ENCODE measurements at places on chromosomes 2 and 18.

GRCh38 chr2:191860760-191861466 lies 14.0 kb upstream of the CAVIN2 start:
- no peak for DNase-seq

GRCh38 chr2:208648368-208648767 lies 241.8 kb downstream of the PTH2R start:
- no peak for DNase-seq

DNA sequence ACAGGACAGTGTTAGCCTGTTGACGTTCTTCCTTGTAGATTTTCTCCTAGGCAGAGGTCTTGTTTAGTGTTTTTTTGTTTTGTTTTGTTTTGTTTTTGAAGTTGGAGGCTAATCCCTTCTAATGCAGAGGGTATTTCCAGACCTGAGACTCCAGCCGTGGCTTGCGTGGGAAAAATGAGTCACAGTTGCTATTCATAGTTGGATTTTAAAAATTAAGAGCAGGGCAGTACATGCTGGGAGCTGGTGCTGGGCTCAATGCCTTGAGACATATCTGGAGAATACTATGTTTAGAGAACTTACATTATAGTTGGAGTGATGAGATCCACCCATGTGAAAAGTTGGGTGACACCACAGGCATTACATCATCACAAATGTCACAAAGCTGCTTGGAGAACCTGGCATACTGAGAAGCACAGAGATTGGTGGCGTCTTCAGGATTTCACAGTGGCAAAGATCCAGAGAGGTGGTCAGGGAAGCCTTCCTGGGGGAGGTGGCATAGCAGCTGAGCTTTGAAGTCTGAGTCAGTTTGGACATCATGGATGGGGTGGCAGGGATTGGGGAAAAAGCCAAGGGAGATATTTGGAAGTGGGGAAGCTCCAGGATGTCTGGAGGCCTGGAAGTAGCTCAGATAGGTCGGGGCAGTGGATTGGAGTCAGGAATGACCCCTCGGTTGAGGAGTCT lies 249.4 kb downstream of the LOXHD1 start:
- no peak for DNase-seq

GRCh38 chr2:236585966-236586365 lies 16.3 kb downstream of the ACKR3 start:
- no peak for DNase-seq

DNA sequence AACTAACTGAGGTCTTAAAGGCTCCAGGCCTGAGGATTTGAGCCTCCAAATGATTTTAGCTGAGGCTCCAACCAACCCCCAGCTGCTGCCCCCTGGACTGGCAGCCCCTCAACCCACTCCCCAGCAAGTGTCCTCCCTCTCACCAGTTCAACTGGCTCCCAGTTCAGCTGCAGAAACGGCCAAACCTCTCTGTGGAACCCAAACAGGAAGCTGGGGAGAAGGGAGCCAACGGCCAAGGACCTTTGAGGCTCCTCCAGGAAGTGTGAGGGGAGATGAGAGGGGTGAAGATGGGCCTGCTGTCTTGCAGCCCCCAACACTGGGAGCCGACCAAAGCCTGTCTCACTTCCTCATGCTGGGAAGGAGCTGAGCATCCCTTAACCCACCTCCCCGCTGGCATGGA lies 24.9 kb downstream of the ZFP36L2 start:
- DNase-seq = no peak

GRCh38 chr2:96265349-96265839 lies 403 bp downstream of the TMEM127 start:
- DNase-seq = no peak

- no peak for DNase-seq
Observed at GRCh38 chr2:237213315-237214022, 127.8 kb downstream of the COPS8 start.

DNA sequence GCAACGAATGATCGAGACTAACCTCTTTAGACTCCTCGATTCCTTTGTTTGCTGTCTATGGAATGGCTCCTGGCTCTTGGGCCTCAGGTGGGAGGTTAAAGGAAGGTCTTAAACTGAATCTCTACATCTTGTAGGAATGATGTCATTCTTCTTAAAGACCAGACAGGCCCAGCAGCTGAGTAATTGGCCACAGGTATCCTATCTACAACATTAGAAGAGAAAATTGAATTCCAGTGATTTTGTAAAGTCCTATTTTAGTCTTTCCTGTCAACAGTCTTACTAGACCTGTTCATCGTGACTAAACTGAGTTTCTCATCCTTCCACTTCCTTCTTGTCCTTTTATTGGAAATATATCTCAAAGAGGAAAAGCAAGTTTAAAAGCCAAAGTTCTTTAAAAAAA lies 274.8 kb downstream of the ALPK2 start:
- DNase-seq = no peak

DNA sequence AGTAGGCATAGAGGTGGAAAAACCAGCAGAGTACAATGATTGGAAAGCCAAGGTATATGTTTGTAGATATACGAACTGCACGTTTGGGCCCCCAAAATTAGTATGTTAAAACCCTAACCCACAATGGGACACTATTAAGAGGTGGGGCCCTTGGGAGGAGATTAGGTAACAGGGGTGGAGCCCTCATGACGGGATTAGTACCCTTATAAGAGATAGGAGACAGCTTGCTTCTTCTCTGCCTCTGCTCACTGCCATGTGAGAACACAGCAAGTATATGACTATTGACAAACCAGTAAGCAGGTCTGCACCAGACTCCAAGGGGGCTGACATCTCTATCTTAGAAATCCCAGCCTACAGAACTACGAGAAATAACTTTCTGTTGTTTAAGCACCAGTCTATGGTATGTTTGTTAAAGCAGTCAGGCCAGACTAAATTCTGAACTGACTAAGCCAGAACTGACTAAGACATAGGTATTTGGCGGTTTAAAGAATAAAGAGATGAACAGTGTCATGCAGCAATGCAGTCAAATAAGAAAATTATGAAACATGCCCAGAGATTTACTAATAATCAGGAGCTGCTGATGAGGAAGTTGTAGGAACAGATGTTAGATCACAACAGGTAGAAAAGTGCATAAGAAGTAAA lies 182.9 kb downstream of the DYM start:
- DNase-seq = no peak

- DNase-seq = no peak
Observed at GRCh38 chr18:62612776-62613175, 90.0 kb downstream of the ZCCHC2 start.

GRCh38 chr18:6221602-6222014 lies 193.1 kb downstream of the L3MBTL4 start:
- no peak for DNase-seq

DNA sequence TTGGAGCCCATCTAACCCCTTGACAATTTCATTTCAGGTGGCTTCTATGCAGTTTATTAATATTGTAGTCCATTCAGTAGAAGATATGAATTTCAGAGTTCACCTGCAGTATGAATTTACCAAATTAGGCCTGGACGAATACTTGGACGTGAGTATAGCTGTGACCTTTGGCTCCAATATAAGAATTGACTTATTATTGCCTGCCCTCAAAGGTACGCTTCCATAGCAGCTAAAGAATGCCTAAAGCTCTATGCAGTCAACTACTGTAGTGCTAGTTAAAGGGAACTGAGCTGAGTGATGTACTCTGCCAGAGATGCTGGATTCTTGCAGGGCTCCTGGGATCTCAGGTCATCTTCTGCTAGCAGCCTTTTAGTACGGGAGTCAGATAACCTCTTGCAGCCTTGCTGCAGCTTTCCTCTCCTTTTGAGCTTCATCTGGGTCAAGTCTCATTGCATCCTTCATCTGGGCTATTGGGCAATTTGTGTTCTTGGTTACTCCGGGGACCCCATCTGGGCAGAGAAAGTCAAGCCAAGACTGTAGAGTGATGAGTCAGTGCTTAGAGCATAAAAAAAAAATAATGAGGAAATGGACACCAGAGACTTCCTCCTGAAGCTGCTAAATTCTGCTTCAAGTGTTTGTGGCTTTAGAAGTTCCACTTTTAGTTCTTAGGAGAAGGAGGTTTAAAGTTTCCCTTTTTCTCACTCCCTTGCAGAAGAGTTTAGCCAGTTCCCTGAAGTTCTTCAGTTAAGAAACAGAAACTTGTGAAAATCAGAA lies 105.6 kb downstream of the PRPF40A start:
- DNase-seq = no peak

- no peak for DNase-seq
Observed at GRCh38 chr2:193837111-193837738, 1642.5 kb upstream of the TMEFF2 start.

GRCh38 chr18:22173221-22173927 lies 4.0 kb downstream of the GATA6 start:
- no peak for DNase-seq

DNA sequence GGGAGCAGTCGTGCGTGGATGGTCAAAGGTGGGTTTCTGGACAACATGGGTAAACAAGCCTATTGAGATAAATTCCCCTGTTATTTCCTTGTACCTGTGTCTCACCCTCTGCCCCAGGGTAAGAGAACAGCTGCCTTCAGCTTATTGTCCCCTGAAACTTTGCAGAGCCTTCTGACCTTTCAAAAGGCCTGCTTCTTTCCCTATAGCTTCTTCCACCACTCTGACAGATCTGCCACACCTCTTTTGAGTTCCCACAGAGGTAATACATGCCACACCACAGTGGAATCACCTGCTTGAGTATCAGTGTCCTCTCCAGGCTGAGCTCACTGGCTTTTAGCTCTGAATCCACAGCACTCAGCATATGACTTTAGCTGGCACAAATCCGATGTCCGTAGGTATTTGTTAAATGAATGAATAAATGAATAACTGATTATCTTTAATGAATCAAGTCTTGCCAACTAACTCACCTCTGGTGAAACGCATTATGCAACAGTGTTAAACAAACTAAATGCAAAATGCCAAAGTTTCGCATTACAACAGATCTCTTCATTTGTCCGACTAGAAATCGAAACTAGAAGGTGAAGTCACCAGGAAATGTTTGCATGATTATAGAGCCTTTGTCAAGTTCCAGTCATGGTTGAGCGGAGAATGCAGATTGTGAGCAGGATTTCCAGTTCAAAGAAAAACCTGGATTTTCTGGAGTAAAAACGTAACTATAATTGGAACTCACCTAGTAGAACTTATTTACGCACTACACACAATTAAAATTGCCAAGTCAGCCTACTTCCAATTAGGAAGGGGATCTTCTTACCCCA lies 16.4 kb downstream of the DYNAP start:
- peak; percentile 28 for DNase-seq

DNA sequence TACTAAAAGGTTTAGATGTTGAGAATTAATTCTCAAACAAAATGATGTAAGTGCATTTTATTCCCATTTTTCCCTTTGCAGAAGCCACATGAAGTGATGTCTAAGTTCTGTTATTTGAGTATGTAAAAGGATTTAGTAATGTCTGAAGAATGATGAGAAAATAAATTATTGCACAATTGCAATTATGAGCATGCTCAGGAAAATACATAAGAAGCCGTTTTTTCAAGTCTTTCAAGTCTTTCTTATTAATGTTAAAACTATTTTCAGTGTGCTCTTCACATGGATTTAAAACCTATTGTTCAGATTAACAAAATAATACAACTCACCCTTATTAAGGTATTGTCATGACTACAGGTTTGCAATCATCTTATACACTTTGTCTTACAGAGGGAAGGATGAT lies 331.4 kb upstream of the NETO1 start:
- no peak for DNase-seq

- DNase-seq = no peak
Observed at GRCh38 chr2:64945973-64946768, 43.0 kb upstream of the SLC1A4 start.

DNA sequence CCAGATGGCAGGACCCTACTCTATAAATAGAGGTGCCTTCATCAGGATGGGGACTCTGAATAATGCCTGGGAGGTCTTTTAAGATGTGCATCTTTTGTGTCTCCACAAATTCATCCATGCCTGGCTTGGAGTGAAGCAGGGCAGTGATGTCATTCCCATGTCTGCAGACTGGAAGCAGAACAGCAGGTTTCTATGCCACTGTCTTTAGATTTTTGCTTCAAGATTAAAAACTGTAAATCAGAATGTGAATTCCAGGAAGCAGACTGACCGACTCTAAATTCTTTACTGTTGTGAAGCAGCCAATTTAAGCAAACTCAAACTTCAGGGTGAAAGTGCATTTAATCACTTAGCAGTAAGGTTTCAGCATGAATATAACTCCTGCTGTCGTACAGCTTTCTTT lies 159.3 kb downstream of the SCG2 start:
- no peak for DNase-seq

DNA sequence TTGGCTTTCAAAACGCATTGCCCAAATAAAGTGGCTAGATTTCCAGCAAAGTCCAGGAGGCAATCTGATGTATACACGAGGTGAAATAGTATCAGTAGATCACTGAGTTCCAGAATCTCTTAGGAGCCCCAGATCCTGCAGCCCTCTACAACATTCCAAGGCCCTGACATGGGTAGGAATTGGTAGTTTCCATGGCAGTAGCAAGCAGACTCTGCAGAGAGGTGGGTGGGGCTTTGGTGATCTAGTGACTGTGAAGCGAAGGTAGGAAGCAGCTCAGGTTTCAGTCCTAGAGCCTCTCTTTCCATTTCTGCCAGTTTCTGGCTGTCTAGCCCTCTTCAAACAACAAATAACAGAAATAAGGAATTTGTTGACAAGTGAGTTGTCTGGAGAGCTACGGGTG lies 13.8 kb upstream of the SGPP2 start:
- no peak for DNase-seq

- no peak for DNase-seq
Observed at GRCh38 chr2:39494784-39495251, 57.7 kb upstream of the MAP4K3 start.

- no peak for DNase-seq
Observed at GRCh38 chr2:238796223-238796885, 51.5 kb upstream of the TWIST2 start.

- DNase-seq = no peak
Observed at GRCh38 chr18:36706134-36706881, 122.5 kb downstream of the TPGS2 start.

- DNase-seq = no peak
Observed at GRCh38 chr2:234635284-234635683, 138.4 kb upstream of the ARL4C start.

DNA sequence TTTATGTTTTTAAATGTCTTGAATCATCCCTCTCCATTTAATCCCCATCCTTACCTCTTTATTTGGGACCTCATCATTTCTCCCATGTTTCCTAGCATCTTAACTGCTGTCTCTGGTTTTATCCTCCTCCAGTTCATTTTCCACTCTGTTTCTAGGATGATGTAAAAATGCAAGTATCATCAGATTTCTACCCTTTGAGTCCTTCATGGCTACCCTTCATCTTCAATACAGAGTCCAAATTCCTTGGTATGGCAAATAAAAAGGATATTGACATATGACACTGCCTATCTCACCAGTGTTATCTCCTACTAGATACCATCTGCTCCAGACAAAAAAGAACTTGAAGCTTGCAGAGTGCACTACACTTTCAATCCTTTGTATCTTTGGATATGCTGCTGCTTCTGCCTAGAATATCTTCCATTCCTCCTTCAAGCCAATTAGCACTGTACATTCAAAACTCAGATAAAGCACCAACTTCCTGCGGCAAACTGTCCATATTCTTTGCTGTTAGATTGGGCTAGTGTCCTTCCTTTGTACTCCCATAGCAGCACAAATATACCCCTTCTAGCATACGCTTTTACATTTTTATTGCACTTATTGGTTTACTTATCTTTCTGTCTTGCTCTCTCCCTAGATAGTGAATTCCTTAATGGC lies 24.6 kb upstream of the TLK1 start:
- DNase-seq = no peak

GRCh38 chr2:234954551-234954992 lies 2.8 kb downstream of the SH3BP4 start:
- DNase-seq = no peak

GRCh38 chr2:72143441-72144273 lies 4.0 kb downstream of the CYP26B1 start:
- DNase-seq = no peak
